Right hindlimb (tissue), 1 donor: ENCODE measurements at places on chromosomes 3 and 15.

- peak; percentile 23 for DNase-seq
Measured at GRCh38 chr3:100427699-100428098, 26.4 kb downstream of the LNP1 start.

DNA sequence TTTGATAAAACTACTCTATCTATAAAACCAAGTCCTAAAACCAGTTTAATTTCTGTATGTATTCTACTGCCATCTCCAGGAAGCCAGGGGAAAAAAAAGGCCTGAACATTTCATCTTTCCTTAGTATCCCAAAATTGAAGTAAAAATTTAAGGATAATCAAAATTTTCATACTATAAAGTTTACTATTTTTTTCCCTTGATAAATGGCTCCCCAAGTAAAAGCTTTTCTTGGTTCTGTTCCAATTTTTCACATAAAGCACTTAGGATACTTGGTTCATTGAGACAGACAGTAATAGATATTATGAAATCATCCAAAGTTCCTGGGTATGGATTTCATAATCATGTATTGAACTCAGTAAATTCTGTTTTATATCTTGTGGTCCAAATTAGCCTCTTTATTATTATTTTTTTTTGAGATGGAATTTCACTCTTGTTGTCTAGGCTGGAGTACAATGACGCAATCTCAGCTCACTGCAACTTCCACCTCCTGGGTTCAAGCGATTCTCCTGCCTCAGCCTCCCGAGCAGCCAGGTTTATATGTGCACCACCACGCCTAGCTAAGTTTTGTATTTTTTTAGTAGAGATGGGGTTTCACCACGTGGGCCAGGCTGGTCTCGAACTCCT lies 34.5 kb downstream of the ICE2 start:
- no peak for DNase-seq

DNA sequence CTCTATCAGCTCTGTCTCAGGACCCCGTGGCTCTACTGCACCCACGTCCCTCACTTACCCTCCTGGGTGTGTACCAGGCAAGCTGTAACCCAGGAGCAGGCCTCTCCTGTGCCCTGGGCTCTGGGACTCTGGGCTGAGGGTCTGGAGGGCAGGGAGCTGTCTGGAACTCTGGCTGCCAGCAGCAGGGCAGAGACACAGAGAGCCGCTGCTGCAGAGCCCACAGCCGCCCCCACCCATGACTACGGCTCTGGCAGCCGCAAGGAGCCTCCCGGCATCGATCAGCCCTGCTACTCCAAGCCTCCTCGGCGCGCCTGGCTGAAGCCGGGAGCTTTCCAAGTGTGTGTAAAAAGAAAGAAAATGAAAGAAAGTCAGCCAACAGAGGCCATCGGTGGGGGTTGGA lies 103.7 kb upstream of the ATP2B2 start:
- no peak for DNase-seq

DNA sequence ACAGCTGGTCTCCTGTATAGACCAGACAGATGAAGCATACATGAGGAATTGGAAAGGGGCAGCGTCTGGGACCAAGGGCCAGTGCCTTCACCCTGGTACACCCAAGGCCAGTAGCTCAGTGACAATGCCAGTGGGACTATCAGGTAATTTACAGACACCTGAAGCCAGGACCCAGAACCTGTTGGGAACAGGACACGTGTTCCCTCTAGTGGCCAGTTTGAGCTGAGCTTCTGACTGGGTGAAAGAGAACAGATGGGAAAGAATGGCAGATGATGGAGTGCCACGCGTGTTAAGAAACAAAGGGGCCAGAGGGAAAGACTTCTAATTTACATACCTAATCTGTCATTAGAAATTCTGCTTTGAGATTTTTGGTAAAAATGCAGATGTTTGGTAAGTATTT lies 5.1 kb upstream of the SLC25A38 start:
- no peak for DNase-seq

GRCh38 chr15:47727676-47728075 lies 10.4 kb downstream of the SEMA6D start:
- no peak for DNase-seq

- DNase-seq: no peak
Measured at GRCh38 chr15:70291305-70292075, 193.8 kb upstream of the TLE3 start.

GRCh38 chr3:189507856-189508255 lies 123.3 kb upstream of the TP63 start:
- no peak for DNase-seq

- DNase-seq: no peak
Measured at GRCh38 chr15:89521605-89522004, 25.2 kb upstream of the RHCG start.

- no peak for DNase-seq
Measured at GRCh38 chr15:91238644-91239425, 138.8 kb downstream of the SV2B start.

- no peak for DNase-seq
Measured at GRCh38 chr3:37481982-37482381, 307.6 kb upstream of the LRRFIP2 start.

DNA sequence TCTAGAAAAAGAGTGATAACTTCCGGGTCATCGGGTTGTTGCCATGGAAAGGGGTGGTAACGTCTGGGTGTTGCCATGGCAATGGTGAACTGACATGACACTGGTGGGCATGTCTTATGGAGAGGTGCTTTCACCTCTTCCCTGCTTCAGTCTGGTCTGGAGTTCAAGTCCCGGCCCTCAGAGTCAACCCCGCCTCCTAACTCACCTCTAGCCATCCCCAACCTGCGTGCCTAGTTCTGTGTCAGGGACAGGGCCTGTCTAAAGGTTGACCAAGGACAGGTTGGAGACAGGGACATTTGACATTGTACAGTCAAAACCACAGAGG lies 96.0 kb downstream of the LSM3 start:
- no peak for DNase-seq
